Fibroblast of upper back skin (primary cell): ENCODE measurements at places on chromosomes 5 and 9.

DNA sequence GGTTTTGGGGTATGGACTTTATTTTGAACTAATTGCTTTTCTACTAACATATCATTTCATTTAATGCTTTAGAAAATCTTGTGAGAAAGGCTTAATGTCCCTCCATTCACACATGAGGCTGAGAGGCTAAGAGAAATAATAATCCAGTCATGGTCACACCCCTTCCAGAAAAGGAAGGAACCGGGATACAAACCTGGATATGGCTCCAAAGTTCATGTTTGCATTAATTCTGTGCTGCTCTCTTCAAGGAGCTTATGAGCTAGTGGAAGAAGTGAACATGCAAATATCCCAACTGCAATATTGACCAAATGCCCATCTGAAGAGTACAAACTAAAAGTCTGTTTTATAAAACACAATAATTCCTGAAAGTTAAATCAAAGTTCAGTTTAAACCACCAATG lies 732.1 kb upstream of the RIOK2 start:
- DNase-seq: no peak

DNA sequence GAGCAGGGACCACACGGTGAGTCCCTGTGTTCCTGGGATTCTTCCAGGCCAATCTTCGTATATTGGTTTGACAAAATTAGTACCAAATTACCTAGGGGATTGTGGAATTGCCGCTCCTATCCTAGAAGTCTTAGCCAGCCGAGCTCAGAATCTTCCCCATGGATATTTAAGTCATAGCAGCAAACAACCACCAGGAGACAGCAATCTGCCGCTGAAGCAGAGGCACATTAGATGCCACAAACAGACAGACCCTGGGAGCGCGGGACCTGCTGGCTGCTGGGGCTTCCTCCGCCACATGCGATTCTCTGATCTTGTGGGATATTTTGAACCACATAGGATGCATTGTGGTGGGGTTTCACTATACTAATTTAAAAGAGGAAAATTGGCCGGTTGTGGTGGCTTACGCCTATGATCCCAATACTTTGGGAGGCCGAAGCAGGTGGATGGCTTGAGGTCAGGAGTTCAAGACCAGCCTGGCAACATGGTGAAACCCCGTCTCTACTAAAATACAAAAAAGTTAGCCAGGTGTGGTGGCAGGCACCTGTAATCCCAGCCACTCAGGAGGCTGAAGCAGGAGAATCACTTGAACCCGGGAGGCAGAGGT lies 31.7 kb upstream of the ZBTB43 start:
- DNase-seq: no peak

GRCh38 chr9:38182321-38182720 lies 113.3 kb upstream of the SHB start:
- no peak for DNase-seq

DNA sequence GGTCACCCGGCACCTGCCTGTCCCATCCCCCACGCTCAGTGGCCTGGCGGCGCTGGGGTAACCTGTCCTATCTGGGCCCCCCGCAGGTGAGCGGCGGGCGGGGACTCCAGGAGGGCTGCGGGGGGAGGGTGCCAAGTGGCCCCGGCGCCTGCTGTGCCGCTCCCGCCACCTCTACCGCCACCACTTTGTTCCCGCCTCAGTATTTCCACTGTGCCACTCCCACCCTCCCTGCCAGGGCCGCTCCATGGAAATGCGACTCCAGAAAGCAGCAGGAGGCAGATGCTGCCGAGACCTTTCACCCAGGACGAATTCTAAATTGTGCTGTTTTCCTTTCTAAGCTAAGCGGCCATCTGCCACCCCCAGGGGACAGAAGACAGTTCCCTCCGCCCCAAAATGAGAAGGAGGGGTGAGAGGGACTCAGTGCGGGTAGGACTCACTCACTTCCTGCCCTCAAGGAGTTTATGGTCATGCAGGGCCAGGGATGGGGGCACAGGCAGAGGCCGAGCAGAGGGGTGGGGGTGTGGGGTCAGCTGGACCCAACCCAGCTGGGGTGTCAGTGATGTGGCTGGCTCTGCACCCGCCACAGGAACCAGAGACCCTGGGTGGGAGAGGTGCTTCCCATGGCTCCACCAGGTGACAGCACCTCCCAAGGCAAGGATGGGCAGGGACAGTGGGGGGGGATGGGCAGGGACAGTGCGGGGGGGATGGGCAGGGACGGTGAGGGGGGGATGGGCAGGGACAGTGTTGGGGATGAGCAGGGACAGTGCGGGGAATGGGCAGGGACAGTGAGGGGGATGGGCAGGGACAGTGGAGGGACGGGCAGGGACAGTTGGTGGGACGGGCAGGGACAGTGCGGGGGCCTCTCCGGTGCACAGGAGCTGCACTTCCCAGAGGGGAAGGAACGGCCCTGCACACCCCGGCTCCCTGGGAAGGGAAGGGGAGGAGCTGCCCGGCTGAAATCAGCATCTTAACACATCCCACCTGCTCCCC lies 17.8 kb downstream of the NOTCH1 start:
- DNase-seq: no peak
